Stimulated activated CD4-positive, alpha-beta T cell treated with anti-CD3 and anti-CD28 coated beads, Interleukin-1b, Interleukin-23, amount 100 ng/mL, for 1 hour (primary cell): ENCODE measurements at places on chromosomes 11 and 22.

- DNase-seq = no peak
Measured at GRCh38 chr11:115784796-115785521, 280.7 kb upstream of the CADM1 start.

- no peak for DNase-seq
Measured at GRCh38 chr11:115421352-115421991, 82.7 kb downstream of the CADM1 start.

- DNase-seq = no peak
Measured at GRCh38 chr11:16876053-16876752, 137.8 kb downstream of the C11orf58 start.

DNA sequence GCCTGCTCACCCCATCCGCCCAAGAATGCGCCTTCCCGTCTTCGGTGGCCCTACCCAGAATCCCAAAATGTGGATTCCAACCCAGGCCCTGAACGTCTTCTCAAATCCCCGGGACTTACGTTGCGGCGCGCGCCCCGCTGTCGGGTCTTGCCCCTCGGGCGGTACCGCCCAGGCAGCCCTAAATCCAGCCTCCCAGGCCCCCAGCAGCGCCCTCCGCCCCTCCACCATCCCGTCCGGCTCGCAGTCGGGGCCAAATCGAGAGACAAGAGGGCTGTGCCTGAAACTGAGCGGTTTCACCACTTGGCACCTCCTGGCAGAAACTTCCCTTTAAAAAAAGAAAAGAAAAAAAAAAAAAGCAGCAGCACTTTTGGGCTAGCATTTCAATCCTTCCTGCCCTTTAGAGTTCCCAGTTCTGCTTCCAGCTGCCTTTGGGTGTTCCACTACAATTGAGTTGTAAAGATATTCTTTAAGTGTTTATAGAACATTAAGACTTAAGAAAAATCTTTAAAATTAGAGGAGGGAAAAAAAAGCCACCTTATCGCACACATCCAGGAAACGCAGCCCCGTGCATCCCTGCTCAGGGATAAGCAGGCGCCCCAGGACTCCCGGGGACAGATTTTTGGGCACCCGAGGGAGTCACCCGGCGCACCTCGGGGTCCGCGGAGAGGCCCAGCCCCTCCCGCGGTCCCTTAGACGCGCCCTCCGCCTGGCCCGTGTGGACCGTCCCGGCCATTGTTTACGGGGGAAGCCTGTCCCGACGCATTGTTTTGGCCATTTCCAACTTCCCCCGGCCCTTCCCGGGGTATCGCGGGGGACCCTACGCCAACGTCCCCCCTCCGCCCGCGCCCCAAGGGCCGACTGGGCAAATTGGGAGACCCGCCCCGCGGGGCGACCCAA is 57.6 kb downstream of the KCNJ4 start:
- DNase-seq = no peak

DNA sequence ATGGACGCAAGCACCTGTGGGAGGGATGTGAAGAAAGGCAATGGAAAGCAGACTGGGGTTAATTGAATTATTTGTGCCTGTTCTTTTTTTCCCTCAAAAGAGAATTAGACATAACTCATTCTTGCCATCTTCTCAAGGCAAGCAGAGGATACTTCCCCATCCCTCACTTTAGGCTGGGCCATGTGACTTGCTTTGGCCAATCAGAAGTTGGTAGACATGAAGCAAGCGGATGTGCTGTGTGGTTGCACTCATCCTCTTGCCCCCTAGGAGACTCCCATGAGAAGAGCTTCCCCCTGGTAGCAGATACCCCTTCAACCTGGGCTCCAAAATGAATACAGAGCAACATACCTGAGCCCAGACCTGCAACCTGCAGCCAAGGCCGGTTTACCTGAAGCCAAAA is 124.4 kb upstream of the ZC3H12C start:
- no peak for DNase-seq

DNA sequence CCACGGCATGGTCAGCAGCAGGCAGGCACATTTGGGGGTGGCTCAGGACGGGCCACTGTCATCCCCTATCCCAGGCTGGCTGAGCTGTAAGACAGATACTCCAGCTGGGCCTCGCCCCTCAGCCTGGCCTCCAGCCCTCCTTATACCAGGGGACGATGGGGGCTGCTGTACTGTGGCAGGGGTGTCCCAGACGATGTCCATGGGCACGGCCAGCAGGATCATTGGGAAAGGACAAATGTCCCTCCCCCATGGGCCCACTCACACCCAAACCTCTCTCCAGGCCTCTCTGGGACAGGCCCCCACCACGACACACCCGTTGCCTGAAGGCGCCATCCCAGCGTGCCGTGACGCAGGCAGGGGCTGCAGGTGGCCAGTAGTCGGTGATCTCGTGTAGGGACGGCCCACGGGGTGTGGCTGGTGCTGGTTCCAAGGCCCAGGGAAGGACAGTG is 1.5 kb upstream of the IL17REL start:
- no peak for DNase-seq

DNA sequence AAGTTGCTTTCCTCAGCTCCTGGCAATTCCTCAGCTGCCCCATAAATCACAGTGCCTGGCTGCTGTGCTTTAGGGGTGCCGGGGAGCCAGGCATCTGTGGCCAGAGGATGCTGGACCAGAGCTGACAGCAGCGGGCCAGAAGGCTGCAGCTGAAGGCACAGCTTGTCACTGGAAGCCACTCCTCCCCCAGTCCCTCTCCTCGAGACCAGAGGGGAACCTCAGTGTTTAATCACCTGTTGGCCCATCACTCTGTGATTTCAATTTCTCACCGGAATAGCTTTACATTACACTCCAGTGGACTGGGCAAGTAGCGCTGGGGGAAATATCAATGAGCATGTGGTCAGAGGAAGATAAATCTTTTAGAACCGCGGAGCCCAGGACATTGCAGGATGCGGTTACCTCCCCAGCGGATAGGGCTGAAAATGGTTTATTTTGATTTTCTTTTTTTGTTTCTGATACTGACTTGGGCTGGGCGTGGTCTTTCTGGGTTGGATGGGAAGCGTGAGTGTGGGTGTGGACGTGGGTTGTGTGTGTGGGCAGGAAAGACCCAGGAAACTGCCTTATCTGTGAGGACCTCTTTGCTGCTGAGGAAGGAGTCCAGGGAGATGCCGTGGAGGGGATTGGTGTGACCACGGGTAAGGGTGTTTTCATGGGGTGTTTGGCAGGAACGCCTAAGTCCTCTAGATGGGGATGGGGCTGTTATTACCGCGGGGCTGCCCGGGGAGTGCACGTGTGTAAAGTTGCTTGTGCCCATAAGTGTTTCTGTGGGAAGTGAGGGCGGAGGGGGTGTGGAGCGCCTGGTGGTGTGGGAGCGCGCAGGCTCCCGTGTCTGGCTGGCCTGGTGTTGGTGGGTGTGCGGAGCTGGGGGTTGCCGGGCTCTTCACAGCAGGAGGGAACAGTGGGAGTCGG is 4.0 kb downstream of the DAGLA start:
- no peak for DNase-seq

- no peak for DNase-seq
Measured at GRCh38 chr22:49352361-49353169, 475.1 kb downstream of the BRD1 start.

DNA sequence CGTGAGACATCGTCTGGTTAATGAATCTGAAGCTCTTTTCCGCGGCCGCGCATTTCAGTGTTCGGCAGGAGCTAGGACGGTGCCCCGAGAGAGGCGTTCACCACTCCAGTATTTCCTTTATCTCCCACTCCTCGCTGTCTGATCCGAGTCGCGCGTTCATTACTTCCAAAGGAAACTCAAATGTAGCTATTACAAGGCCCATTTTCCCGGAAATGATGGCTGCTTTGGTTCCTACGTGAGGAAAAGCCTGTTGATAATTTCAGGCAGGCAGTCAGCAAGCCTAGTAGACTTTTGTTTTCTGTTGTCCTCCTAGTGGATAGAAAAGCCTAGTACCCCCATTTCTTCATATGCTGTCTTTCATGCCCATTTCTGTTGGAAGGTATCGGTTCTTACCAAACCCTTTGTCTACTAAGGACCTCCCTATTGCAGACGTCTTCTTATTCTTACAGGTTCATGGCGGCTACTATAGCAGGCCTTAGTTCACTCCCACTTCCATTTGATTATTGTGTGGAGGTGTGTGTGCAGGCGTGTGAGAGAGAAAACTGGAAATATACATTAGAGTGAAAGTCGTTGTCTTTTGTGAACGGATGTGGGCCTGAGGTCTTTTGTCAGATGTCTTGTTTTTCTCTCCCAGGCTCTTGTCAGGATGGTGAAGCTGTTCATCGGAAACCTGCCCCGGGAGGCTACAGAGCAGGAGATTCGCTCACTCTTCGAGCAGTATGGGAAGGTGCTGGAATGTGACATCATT is 737 bp downstream of the RBM4 start:
- DNase-seq = no peak

GRCh38 chr11:61553373-61554171 is 27.3 kb downstream of the SYT7 start:
- DNase-seq = no peak

DNA sequence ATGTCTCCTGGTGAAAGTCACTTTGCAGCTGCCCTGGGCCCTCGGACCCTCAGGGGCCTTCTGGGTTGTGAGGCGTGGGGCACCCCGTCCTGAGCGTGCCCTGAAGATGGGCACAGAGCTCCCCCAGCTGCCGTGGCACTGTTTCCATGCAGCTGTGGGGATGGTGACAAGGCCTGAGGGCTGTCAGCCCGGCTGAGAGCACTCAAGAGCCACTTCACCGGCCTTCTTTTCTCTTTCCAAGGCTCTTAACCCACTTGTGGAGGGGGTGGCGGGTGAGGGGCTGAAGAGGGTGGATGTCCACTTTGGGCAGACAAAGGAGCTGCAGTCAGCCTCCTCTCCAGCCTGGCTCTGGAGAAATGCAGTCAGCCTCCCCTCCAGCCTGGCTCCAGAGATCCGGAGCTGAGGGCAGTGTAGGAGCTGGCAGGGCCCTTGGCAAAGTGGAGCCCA is 239.5 kb downstream of the ST3GAL4 start:
- no peak for DNase-seq

DNA sequence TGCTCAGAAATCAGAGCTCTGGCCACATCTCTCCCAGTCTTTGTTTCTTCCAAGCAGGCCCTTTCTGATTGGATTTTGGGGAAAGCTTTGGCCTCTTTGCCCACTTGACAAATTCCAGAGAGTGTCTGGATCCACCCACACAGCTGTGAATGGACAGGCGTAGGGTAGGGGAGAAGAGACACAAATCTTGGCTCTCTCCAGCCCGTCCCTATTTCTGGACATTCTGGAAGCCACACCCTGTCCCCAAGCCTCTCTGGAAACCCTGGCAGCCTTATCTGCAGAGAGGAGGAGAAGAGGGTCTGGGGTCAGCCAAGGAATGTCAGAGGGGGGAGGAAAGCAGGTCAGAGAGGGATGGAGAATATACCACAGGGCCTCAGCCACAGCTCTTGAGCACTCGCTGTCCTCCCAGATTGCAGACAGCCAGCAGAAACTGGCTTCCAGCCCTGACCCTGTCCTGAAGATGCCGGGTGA is 59.5 kb upstream of the WNT11 start:
- no peak for DNase-seq

GRCh38 chr22:47073075-47073474 is 310.6 kb downstream of the TBC1D22A start:
- DNase-seq = no peak

- DNase-seq = no peak
Measured at GRCh38 chr11:69027704-69028372, 14.8 kb upstream of the MRGPRF start.

DNA sequence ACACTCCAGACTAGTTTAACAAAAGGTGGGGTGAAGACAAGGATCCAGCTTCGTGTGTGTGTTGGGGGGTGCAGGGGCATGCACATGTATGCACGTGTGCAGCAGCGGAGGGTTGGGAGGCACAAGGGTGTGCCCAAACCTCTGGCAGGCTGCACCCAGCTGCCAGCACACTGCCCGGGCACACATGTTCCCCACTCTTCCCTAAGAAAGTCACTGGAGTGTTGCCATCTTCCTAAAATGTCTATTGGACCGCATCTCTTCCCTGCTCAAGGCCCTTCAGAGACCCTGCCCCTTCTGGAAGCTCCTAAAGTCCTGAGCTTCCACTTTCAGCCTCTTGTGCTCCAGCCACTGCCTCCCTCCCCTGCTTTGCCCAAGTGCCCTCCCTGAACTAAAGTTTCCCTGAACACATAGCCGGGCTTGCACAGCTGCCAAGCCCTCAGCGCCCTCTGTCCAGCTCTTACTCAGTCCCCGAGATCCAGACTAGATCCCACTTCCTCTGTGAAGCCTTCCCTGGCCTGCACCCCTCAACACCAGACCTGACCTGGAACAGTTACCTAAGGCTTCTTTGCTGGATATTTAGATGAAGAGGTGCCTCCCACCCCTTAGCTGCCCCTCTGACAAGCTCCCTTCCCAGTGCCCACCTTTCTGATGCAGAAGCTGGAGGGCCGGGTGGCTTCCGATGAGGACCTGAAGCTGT is 6.0 kb downstream of the CFL1 start:
- no peak for DNase-seq

DNA sequence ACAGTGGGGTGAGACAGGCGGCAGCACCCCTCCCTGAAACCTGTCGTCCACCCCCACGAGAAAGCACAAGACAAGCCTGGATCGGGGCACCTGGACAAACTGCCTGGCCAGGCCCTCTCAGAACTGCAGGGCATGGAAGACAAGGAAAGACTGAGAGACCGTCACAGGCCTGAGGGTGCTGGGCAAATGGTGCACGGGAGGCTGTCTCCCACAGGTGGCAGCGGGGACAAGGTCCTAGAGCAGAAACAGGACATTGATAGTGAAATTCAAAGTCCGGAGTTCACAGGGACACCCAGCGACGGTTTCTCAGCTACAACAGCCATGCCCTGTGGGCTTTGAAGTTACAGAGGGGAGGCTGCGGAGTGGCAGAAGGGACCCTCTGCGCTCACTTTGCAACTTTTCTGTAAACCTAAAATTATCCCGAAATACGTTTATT is 20.6 kb downstream of the DRD4 start:
- DNase-seq = no peak

GRCh38 chr22:36419912-36420882 is 32.4 kb upstream of the MYH9 start:
- DNase-seq = no peak

GRCh38 chr11:84142411-84142810 is 856.2 kb upstream of the CCDC90B start:
- DNase-seq = no peak

- DNase-seq = no peak
Measured at GRCh38 chr11:94400839-94401772, at the start of gene GPR83. TSS of gene GPR83 (minus strand) at chr11:94401419. CDS start at chr11:94401247, 172 bp downstream.

- DNase-seq = no peak
Measured at GRCh38 chr22:31659246-31659645, 2.8 kb downstream of the PISD start.

GRCh38 chr11:125559888-125560287 is 9.4 kb upstream of the EI24 start:
- DNase-seq = no peak

DNA sequence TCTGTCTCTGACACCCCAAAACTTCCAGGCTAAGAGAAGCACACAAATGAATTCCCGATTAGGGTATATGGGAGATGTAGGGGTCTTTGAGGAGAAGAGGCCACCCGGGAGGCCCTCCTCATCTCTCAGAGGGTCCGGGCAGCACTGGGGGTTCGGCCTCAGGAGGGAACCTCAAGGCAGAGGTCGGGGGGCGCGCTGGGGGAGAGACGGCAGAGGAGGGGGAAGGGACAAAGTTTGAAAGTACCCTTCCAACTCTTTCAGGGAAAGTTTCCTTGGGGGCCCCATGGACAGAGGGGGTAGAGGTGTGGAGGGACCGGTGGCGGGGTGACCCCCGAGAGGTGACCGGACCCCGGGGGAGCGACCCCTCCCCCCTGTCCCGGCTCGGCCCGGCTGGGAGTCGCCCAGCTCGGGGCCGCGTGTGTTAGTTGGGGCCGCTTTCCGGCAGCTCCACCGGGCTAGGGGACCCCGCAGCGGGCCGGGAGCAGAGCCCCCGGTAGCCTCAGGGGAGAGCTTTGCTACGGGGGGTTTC is 3.3 kb upstream of the GCAT start:
- no peak for DNase-seq
